ENCODE measurements at places on chromosomes 2 and 18.

GRCh38 chr2:43464590-43464989 is 131.2 kb downstream of the THADA start:
- no peak for DNase-seq

DNA sequence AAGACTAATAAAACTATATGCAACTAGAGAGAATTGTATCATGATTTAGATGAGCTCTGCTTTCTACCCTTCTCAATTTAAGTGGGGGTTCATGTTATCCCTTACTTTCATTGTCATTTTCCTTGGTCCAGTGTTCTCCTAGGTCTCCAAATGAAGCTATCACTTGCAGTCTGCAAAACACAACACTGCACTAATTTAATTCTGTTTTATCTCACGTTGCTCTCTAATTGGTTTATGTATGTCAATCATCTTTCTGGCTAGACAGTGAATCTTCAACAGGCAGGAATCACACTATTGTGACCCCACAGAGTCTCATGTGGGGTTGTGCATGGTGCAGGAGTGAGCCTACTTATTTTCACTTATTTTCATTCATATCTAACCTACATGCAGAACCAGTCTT is 348.3 kb upstream of the SYT4 start:
- no peak for DNase-seq

DNA sequence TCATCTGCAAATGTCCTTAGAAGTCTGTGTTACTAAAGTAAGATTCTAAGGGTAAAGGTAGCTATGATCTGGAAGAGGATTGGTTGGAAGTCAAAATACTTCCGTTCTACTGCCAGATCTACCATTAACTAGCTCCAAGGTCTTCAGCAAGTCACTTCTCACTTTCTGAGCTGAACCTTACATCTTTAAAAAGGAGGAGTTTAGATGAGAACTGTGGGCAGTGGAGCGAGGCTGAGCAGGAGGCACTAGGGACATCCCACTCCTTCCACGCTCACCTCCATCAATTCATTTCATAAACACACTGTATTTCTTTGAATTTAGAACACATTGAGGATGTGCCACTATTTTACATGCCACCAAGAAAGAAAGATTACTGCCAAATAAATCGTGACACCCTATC is 143.0 kb downstream of the ABCA12 start:
- no peak for DNase-seq

GRCh38 chr18:55511277-55511676 is 76.7 kb downstream of the TCF4 start:
- DNase-seq, result no peak

DNA sequence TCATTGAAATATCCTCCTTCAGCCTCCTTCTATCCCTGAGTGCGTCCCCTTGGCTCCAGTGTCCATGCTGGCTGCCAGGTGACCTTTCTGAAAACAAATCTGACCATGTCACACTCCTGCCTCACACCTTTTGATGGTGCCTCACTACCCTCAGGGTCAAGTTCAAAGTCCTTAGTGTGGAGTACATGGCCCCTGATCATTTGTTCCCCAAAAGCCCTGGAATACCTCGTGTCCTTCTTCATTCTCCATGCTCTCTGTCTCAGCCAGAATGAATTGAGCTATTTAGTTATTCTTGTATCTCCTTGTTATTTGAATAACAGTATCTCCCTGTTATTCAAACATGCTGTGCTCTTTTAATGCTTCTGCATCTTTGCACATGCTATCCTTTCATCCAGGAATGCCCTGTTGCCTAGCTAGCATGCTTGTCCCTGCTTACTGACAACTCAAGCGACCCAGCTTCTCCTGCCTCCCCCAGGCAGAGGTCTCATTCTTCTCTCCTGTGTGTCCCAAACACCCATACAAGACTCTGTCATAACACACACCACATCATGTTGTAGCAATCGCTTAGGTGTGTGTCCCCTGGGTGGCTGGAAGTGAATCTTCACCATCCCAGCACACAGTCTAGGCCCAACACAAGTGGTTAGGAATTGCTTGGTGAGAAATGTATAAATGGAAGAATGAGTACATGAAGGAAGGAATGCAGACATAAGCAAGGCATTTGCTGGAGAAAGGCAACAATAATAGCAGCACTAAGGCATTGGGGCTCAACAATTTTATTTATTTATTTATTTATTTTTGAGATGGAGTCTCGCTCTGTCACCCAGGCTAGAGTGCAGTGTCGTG is 144.0 kb downstream of the DDX1 start:
- DNase-seq, result no peak

GRCh38 chr2:177689623-177690022 is 297.1 kb downstream of the AGPS start:
- DNase-seq, result no peak

DNA sequence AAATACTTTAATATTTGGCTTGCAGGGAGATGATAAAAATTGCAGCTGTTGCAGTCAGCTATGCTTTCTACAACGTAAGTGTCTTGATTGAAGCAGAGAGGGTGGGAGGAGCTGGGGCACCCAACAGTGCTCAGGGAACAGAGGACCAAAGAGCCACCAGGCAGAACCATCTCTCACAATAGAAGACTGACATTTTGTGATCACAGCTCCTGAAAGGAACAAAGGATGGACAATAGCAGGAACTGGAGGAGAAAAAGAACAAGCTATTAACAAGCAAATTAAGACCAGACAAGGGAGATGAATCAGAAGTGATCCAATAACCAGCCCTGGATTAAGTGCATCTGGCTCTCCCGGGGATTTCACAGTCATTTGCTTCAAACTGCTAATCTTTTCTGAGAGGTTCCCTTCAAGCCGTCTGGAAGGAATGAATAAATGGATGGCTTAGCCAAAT is 65.7 kb upstream of the SMAD2 start:
- no peak for DNase-seq

DNA sequence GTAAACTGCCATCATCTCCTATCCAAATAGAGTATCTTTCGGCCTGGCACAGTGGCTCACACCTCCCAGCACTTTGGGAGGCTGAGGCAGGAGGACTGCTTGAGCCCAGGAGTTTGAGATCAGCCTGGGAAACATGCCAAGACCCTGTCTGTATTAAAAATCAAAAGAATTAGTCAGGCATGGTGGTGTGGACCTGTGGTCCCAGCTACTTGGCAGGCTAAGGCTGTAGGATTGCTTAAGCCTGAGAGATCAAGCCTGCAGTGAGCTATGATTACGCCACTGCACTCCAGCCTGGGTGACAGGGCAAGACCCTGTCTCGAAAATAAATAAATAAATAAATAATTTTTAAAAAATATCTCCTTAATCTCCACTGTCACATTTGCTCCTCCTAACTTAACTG is 14.7 kb upstream of the ARPC2 start:
- no peak for DNase-seq

DNA sequence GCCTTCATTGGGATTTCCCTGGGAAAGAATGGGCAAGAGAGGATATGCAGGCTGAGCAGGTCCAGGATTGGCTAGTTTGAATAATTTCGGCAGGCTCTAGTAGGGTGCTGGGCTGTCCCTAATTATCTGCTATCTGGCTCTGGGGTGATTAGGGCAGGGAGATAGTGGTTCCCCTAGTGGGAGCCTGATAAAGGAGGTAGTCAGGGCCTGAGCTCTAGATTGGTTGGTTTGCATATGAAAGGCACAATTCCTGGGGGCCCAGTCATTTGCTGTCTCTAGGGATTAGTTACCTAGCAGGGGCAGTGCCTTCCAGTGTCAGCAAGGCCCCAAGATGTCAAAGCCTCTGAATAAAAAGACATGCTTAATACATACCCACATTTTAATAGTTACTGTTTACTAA is 690.1 kb upstream of the KLHL29 start:
- no peak for DNase-seq

GRCh38 chr2:240894006-240894405 is 1.9 kb downstream of the MAB21L4 start:
- DNase-seq, result no peak

- DNase-seq, result no peak
Measured at GRCh38 chr2:237196866-237197618, 111.4 kb downstream of the COPS8 start.

DNA sequence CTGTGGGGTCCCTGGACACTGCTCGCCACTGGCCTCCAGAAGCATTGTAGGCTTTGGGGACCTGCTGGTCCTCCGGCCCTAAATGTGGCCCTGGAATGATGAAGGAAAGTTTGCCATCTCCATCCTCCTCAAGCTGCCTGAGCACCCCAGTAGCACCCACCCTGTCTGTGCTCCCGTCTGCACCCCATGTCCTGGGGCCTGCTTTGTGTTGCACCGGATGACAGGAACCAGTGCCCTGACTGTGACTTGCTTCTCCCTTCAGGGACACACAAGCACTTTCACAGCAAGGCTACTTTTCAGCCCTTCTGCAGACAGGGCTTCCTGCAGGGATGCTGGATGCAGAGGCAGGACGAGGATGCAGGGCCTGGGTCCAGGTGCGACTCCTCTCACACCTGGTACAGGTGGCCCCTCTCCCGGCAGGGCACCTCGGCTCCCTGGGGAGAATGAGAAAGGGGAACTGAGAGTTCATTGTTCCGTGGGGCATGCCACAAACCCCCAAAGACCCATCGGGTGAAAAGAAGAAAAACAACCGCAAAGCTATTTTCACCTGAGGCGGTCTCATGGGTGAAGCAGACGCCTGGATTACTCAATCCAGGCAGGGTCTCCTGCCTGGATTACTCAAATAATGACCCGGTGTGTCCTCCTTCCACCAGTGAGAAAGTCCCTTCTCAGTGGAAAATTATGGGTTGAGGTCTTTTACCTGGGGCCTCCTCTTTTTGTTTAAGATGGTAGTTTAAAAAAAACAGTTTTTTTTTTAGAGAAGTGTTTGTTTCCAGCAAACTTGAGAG is 74.9 kb downstream of the LONRF2 start:
- no peak for DNase-seq

- no peak for DNase-seq
Measured at GRCh38 chr2:132623096-132623839, 46.7 kb downstream of the LYPD1 start.

GRCh38 chr2:229408962-229409361 is 137.9 kb upstream of the PID1 start:
- no peak for DNase-seq

GRCh38 chr18:62107881-62108280 is 79.0 kb downstream of the PIGN start:
- DNase-seq, result no peak

DNA sequence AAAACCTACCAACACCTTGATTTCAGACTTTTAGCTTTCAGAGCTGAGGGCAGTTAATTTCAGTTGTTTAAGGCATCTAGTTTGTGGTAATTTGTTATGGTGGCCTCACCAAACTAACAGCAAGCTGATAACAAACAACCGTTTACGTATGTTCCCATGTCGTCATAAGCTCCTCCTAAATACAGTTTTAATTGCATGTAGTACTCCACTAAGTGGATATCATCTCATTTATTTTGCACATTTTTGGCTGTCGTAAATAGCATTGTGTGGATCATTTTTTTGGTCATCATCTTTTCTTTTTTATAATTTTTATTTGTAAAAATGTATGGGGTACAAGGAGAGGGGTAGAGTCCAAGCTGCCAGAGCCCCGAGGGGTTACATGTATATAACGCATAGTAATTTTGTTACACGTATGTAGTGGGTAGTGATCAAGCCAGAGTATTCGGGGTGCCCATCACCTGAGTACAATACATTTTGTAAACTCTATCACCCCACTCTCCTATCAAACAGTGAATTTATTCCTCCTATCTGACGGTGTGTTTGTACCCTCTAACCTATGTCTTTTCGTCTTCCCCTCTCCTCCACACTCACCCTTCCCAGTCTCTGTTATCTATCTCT is 89.2 kb upstream of the MYCN start:
- no peak for DNase-seq

DNA sequence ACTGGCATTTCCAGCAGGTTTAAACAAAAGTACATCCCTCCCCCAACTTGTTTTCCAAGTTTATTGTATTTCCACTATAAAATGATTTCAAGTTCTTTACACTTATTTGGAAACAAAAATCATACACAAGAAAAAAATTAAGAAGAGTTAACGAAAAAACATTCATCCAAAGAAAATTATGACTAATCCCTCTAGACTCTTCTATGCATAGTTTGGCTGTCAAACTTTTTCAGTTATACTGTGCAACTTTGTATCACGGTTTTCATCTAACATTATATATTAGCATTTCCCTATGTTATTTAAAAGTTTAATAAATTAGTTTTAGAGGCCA is 627 bp downstream of the WDCP start:
- DNase-seq, result no peak

DNA sequence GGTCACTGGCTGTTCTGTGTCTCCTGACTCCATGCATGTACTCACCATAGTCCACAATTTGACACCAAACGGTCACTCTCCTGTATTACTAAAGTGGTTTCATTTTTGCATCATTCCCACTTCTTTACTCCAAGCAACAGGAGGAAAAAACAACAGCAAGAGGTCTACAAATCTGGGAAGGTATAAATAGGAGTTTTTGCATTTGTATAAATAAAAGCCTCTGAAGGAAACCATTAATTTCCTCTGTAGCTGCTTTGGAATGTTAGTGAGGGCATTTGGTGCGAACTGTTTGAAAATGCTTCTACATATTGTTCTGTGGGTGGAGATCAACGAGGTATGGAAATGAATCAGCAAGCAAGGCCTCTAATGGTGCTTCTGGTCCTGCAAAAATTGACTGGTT is 148.5 kb upstream of the DLX2 start:
- no peak for DNase-seq

Measured in activated CD4-positive, CD25-positive, alpha-beta regulatory T cell (primary cell).